ENCODE measurements at places on chromosomes 2 and 18.

GRCh38 chr18:75037689-75037955, 171.3 kb downstream of the PTGR3 start:
- no peak for DNase-seq

DNA sequence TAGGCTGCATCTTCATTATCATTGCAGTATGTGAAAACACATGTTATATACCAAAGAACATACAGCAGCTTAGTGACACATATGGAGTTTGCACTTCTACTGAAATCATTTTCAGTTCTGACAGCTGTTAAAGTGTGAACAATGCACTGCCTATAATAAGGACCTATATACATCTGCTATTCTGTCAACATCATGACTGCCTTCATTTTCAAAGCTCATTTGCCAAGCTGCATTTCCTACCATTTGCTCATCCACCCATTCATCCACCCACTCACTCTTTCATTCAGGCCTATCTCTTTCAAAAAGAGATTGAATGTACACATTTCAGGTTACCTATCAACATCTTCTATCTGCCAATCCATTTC, 81.7 kb upstream of the STK17B start:
- DNase-seq = no peak

GRCh38 chr18:80109676-80110078, 615 bp downstream of the ADNP2 start:
- DNase-seq = no peak

GRCh38 chr2:236720974-236721540, 151.4 kb downstream of the ACKR3 start:
- DNase-seq = no peak

DNA sequence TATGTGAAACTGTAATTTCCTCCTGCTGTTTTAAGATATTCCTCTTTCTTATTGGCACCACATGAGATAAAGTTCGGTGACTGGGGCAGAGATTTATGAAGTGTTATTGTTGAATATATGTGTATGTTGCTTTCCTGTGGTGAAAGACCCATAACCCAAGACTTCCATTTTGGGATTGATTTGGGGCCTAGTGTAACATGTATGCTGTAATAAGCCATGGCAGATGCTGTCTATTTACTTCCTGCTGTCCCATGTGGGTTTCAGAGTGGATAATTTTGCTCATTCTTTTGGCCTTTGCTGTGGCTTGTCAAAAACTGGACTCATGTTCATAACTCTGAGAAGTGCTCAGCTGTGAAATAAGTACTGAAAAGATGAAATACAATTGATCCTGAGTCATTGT, 10.8 kb upstream of the MYO1B start:
- no peak for DNase-seq

- DNase-seq = peak; percentile 42
These were observed 259.3 kb downstream of the NEDD4L start for GRCh38 chr18:58303363-58303762.
